Left colon (tissue), 2 donors: ENCODE measurements at places on chromosomes 7 and 10. TPM values are rescaled to one million over a fixed set of nuclear protein-coding genes. Genes with fewer than 3 reads are reported as not detected.

GRCh38 chr7:37446371-37446770 lies 2.3 kb downstream of the ELMO1 start:
- no peak for DNase-seq

DNA sequence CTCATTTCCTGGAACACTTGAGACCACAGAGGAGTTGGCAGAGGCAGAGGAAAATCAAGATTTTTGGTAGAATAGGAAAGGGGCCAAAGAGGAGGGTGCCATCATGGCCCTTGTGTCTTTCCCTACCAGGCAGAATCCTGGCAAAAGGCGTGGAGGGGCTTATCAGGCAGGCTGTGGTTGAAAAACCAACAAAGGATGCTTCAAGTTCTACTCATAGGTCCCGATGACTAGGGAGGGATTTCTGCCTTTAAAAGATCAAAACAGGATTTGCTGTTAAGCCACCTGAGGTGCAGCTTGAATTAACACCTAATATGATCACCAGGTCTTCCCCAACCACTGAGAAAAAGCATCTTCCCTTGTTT lies 45.7 kb downstream of the BPGM start:
- no peak for DNase-seq

DNA sequence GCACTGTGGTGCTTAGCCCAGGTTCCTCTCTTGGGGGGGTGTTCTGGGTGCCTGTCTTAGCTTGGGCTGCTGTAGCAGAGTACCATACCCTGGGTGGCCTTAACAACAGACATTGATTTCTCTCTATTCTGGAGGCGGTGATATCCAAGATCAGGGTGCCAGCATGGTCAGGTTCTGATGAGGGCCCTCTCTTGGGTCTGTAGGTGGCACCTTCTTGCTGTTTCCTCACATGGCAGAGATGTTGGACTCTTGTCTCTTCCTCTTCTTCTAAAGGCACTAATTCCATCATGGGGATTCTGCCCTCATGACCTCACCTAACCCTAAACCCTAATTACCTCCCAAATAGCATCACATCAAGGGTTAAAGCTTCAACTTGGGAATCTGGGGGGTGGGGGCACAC lies 19.9 kb upstream of the CRHR2 start:
- no peak for DNase-seq

DNA sequence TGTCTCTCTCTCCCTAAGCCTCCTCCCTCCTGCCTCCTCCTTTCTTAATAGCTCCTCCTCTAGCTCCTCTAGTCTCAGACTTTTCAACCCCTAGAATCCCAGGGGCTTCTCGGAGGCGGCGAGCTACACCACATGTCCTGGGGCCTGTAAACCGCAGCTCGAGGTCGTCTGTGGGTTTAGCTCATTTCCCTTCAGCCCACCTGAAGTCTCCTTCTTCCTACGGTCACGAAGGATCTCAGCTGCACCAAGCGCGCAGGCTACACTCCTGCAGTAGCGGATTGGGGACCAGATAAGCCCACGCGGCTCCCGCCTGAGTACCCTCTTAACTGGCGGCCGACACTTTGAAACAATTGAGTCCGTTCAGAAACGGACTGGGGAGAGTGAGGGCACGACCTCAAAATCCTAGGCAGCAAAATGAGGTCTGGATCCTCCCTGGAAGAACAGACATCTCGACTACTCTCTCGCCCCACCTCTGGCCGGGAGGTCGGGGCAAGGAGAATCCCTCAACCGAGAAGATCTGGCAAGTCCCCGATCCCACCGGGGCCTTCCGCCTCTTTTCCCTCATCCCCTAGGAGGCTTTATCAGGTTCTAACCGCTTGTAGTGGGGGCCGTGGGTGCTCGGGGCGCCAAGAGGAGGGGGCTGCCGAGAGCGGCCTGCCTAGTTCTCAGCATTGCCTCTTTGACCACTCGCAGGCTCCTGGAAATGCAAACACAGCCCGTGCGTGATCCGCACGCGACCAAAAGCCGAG lies 1.3 kb upstream of the SORCS3 start:
- no peak for DNase-seq

HOXA5 gene
- 13.0 TPM for total RNA-seq

RBM28 gene
- total RNA-seq, result 19.6 TPM

BBS9 gene
- 11.0 TPM for total RNA-seq

ADAM12 gene
- 0.28 TPM for total RNA-seq

TMEM273 gene
- total RNA-seq, result 2.7 TPM

OPN1SW gene
- not detected for total RNA-seq

CYP17A1 gene
- total RNA-seq, result not detected

TAS2R3 gene
- total RNA-seq, result 2.1 TPM
